Calu3 (cell line): ENCODE measurements at places on chromosomes 1 and 21. TPM values are rescaled to one million over a fixed set of nuclear protein-coding genes. Genes with fewer than 3 reads are reported as not detected.

- H3K36me3 ChIP-seq = peaks cover 96% of the 10 kb centered on the region
- H3K4me3 ChIP-seq = peak overlapping the region; percentile 94
- peaks cover 78% of the 10 kb centered on the region for H3K4me1 ChIP-seq
- H3K27ac ChIP-seq = peak overlapping the region; percentile 94
- DNase-seq = no peak
- H3K27me3 ChIP-seq = no peaks in the 10 kb centered on the region
Observed at GRCh38 chr1:206059355-206059915, 6.5 kb downstream of the RHEX start.

DNA sequence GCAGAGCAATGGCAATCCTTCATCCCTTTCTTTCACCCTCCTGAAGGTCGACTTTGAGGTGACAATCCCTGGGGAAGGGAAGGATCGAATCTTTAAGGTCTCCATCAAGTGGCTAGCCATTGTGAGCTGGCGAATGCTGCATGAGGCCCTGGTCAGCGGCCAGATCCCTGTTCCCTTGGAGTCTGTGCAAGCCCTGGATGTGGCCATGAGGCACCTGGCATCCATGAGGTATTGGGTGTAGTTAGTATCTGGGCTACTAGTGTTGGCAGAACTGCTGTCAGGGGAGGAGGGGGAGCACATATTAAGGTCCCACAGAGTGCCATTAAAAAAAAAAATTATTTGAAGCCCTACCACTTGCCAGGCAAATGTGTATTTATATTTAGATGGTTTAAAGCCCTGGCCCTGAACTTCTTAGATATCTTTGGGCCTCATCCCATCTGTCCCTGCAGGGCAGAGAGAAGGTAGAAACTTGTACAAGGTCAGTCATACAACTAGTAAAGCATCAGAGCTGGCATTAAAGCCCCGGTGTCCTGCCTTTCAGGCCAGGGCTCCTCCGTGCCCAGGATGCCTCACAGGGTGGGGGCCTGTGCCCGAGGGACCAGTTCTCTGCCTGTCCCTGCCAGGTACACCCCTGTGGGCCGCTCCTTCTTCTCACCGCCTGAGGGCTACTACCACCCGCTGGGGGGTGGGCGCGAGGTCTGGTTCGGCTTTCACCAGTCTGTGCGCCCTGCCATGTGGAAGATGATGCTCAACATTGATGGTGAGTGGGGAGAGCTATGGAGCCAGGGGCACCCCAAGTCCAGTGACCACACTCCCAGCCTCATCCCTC lies 10.3 kb downstream of the AGO1 start:
- DNase-seq = no peak
- no peaks in the 10 kb centered on the region for H3K27me3 ChIP-seq
- H3K4me1 ChIP-seq = no peaks in the 10 kb centered on the region
- no peak overlapping the region for H3K4me3 ChIP-seq

DNA sequence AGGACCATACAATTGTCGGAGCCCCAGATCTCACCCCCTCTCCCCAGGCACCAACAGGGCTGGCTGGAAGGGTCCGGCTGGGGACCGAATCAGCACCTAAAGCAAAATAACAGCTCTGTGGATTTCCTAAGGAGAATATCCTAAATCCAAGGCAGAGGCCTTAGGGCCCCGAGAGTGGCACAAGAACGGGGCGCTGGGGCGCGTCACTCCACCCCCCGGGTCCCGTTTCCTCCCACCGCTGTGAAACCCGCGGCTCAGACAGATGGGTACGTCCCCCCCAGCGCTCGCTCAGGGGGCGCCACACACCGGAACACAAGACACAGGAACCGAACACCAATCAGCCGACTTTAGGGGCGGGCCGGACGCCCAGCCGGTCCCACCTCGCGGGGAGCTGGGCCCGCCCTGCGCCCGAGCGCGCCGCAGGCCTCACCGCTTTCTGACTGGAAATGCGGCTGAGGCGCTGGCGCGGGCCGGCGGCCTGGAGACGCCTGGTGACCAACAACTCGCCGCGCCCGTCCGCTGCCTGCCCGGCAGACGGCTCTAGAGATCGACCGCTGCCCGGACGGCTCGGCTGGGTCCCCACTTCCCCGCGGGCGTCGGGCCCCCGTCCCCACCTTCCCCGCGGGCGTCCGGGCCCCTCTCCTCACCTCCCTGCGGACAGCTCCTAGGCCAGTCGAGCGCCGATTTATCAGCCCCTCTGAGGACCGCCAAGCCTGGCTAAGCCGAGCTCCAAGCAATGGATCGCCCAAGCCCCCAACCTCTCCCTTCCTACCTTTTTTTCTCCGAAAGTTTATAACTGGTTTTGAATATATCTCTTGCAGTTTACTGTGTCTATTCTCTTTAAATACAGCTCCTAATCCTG lies at the start of gene HFM1:
Gene HFM1 (minus strand): TSS at position 687 of the 862 bp plus-strand sequence. CDS start 3,755 bp downstream, outside the sequence.
- H3K27me3 ChIP-seq = peaks cover 51% of the 10 kb centered on the region
- H3K4me1 ChIP-seq = no peaks in the 10 kb centered on the region
- peak within 1 kb of the TSS; percentile 66 for H3K4me3 ChIP-seq
- DNase-seq = peak; percentile 64
- peaks cover 6% of the 10 kb centered on the region for H3K36me3 ChIP-seq

GRCh38 chr21:15206514-15206913 lies 141.7 kb upstream of the NRIP1 start:
- peaks cover 19% of the 10 kb centered on the region for H3K4me1 ChIP-seq
- no peaks in the 10 kb centered on the region for H3K27me3 ChIP-seq
- DNase-seq = no peak
- no peaks in the 10 kb centered on the region for H3K36me3 ChIP-seq
- H3K27ac ChIP-seq = no peak overlapping the region
- no peak overlapping the region for H3K4me3 ChIP-seq

GRCh38 chr1:204564835-204565234 lies 48.6 kb downstream of the MDM4 start:
- DNase-seq = no peak
- peak overlapping the region; percentile 15 for H3K27ac ChIP-seq
- H3K4me3 ChIP-seq = no peak overlapping the region

- no peaks in the 10 kb centered on the region for H3K27me3 ChIP-seq
- H3K27ac ChIP-seq = no peak overlapping the region
- H3K36me3 ChIP-seq = peaks cover 29% of the 10 kb centered on the region
- no peak overlapping the region for H3K4me3 ChIP-seq
- DNase-seq = peak; percentile 7
Observed at GRCh38 chr1:23865543-23865930, 2.6 kb downstream of the FUCA1 start.

DNA sequence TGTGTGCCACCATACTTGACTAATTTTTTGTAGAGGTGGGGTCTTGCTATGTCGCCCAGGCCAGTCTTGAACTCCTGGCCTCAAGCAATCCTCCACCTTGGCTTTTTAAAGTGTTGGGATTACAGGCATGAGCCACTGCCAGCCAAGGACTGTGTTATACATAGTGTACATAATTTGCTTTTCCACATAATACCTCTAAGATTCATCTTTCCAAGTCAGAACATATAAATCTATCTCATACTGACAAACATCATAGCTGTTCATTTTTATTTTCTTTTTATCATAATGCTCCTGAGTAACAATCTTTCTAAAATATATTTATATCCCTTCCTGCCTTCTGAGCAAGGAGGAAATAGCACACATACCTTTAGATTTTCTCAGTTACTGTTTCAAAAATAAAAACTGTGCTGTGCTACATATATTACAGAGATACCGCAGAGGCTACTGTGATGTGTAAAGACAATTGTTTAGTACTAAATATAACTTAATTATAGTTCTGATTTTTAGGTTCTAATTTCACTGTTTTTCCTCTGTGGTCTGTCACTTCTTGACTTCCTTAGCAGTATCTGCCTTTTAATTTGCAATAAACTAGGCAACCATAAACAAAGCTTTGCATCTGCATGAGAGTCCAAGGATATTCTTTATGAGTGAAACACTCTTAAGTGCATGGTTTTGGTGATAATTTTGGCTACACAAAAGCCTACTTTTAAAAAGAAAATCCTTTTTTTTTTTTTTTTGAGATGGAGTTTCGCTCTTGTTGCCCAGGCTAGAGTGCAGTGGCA lies 59.3 kb downstream of the EYA3 start:
- H3K4me3 ChIP-seq = no peak overlapping the region
- no peak overlapping the region for H3K27ac ChIP-seq
- no peaks in the 10 kb centered on the region for H3K27me3 ChIP-seq
- H3K36me3 ChIP-seq = no peaks in the 10 kb centered on the region

GRCh38 chr1:87821335-87821697 lies 492.6 kb downstream of the LMO4 start:
- H3K27ac ChIP-seq = no peak overlapping the region
- no peaks in the 10 kb centered on the region for H3K27me3 ChIP-seq
- no peaks in the 10 kb centered on the region for H3K36me3 ChIP-seq
- H3K4me3 ChIP-seq = no peak overlapping the region
- H3K4me1 ChIP-seq = peaks cover 3% of the 10 kb centered on the region

GRCh38 chr1:231855926-231856325 lies 229.3 kb downstream of the DISC1 start:
- no peak overlapping the region for H3K4me3 ChIP-seq
- no peaks in the 10 kb centered on the region for H3K27me3 ChIP-seq
- H3K27ac ChIP-seq = no peak overlapping the region
- H3K4me1 ChIP-seq = no peaks in the 10 kb centered on the region
- no peak for DNase-seq

- no peak for DNase-seq
- H3K27me3 ChIP-seq = peaks cover 77% of the 10 kb centered on the region
- no peak overlapping the region for H3K4me3 ChIP-seq
- no peak overlapping the region for H3K27ac ChIP-seq
Observed at GRCh38 chr1:110107867-110108469, 4.3 kb upstream of the UBL4B start.

Gene FCER1A
- total RNA-seq = not detected in 2 replicates

Gene TGFB2
- 32.2 and 37.6 TPM in 2 replicates for total RNA-seq

Gene PGLYRP3
- total RNA-seq = not detected in 2 replicates

Gene MNDA
- not detected in 2 replicates for total RNA-seq
